Stimulated activated naive CD4-positive, alpha-beta T cell (primary cell): ENCODE measurements at places on chromosomes 3 and 15.

DNA sequence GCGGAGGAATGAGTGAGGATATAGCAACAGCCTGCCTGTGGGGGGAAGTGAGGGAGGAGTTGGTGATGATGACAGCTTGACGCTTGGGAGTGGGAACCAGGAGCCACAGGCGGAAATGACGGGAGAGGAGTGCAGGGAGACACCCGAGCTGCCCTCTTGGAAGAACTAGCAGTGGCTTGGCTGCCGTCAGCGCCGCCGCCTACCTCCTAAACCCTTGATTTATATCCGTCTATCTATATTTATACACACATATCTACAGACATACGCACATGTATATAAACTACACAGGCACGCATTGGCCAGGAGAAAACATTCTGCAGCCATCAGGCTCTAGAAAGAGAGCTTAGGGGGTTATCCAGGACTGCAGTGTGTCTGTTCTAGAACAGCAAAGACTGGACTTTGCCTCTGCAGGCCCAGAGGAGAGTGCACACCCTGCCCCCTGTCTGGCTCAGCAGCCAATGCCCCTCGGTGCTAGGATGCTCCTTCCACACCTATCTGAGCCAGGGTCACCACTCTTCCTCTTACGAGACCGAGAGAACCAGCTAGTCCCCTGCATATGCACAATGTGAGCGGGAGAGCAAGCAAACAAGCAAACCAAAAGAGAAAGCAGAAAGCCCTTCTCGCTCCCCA is 45.3 kb upstream of the MAGEF1 start:
- no peak for DNase-seq

GRCh38 chr3:188390775-188391443 is 237.0 kb downstream of the LPP start:
- DNase-seq: no peak

DNA sequence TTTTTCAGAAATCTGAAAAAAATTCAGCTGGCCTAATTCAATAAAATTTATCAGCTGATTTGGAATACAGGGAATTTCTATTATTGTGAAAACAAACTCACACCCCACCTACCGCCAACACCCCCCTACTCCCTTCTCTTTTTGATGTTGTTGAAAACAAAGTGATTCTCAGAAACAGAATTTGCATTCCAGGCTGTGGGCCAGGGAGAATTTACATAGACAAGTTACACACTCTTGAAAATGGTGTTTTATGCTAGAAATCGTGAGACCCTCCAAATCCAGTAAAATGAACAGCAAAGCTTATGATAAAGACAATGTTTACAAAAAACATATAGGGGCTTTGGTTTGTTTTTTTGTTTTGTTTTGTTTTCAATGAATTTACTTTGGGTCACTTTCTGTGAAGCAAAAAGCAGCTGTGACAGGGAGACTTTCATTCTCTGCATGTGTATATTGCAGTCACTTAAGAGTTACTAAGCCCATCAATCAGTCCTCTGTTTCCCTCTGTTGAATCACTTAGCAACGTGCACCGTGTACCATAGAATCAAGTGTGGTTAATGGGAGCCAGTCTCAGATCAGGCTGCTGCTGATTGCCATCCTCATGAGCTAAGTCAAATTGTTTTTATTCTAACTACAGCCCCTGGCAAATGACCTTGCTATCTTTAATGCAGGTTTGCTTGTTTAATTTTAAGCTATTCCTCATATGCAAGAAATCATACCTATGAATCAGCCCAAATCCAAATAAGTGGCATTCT is 159.8 kb downstream of the ALCAM start:
- no peak for DNase-seq

GRCh38 chr3:73868688-73869315 is 244.1 kb upstream of the PDZRN3 start:
- DNase-seq: no peak

DNA sequence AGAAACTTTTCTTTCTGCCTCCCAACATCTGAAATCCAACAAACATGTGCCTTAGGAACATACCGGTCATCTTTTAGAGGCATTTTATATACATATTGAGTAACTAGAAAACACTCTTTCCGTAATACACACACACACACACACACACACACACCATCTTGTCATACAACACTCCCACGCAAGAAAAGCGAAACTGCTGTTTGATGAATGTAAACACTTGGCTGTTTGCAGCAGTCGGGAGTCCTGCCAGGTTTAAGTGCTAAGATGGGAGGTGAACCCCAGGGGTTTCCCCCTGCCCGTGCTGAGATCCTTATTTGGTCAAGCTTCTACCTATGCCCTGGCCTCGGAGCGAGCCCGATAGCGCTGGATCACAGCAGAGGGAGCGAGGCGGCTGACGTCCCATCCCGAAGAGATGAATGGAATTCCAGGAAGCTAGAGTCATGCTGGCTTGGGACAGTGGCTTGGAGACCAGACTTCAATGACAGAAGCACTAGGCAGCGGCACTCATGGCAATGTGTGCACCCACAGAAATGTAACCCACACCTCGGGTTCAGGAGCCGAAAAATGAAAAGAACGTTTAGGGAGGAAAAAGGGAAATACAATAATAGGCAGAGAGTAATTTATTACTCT is 1.3 kb upstream of the THBS1 start:
- DNase-seq: no peak

DNA sequence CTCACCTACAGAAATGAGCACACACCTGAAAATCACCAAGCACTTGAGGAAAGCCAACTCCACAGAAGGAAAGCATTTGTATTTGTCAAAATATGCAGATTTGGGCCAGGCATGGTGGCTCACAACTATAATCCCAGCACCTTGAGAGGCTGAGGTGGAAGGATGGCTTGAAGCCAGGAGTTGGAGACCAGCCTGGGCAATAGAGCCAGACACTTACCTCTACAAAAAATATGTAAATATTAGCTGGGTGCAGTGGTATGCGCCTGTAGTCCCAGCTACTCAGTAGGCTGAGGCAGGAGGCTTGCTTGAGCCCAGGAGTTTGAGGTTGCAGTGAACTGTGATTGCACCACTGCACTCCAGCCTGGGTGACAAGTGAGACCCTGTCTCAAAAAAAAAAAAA is 12.3 kb downstream of the RLBP1 start:
- DNase-seq: no peak
